Pancreas (tissue), 10 donors: ENCODE measurements at places on chromosomes 2 and 18.
A peak's percentile ranks its signal among the peaks of the same experiment; 100 is the strongest.

DNA sequence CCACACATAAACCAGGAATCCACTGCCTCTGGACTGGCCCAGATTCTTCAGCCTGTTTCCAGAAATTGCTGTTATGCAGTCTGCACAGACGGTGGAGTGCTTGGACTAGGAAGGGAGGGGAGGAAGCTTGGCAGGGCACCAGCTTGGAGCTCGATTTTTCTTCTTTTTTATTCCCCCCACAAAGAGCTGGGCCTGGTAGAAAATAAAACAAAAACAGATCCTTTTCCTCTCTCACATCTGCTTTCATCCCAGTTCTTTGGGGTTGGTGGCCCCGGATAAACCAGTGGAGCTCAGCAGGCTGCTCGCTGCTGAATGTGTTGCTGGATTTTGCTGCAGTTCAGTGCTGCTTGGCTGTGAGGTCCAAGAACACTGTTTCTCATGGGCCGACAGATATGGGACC is 16.0 kb downstream of the LRRTM1 start:
- no peak for DNase-seq

GRCh38 chr2:208228476-208228875 is 26.4 kb downstream of the IDH1 start:
- no peak for DNase-seq

DNA sequence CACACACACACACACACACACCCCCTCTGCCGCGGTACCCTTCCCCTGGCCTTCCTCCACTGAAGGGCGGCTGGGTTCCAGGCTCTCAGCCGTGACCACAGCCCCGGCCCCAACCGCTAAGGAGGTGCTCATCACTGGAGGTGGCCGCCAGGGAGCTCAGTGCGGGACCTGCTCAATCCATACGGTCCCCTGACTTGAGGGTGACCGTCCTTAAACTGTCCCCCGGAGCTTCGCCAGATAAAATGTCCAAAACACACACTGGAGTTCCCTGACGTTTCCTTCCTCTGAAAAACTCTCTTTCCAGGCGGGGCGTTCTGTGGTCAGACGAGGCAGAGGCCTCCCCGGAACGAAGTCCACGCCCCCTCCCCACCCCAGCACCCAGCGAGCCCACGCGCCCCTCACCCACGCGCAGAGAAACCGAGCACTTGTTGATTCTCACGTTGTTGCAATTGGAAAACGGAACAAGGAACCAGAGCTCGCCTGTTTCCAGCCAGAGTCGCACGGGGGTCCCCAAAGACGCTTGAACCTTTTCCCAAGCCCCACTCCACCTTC is 1.4 kb downstream of the MBP start:
- peak; percentile 66 for DNase-seq

- no peak for DNase-seq
Measured at GRCh38 chr2:59233920-59234319, 992.8 kb upstream of the FANCL start.

DNA sequence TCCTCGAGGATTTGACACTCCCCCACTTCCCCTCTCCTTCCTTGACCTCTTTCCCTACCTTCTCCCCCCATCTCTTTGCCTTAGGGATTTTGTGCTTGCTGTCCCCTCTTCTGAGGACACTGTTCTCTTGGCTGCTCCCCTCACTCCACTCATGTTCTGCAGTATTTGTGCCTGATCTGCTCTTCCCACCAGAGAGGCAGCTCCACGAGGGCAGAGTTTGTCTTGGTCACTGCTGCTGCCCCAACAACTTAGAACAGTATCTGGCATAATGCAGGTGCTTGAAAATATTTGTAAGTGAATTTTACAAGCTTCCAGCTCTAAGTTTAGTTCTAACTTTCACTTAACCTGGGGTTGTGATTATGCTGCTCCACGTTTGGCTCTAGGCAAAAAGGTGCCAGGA is 10.0 kb upstream of the WIPF1 start:
- DNase-seq, result no peak

DNA sequence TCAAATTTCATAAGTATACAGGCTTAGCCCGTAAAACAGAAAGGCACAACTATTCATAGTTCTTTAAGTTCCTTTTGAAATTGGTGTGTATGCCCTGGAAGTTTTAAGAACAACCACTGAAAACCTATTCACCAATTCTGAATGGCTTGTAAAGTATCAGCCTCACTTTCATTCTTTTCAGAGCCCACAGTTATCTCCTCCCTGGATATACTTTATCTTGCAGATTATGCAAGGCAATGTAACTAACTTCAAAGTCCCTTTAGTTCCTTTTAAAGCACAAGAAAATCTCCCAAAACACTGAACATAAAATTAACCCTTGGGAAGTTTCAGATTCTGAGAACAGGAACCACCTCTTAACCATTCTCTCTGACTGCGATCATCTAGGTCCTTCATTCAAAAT is 1.1 kb downstream of the STRN start:
- DNase-seq, result no peak

GRCh38 chr2:237723602-237724001 is 75.0 kb upstream of the RBM44 start:
- no peak for DNase-seq

DNA sequence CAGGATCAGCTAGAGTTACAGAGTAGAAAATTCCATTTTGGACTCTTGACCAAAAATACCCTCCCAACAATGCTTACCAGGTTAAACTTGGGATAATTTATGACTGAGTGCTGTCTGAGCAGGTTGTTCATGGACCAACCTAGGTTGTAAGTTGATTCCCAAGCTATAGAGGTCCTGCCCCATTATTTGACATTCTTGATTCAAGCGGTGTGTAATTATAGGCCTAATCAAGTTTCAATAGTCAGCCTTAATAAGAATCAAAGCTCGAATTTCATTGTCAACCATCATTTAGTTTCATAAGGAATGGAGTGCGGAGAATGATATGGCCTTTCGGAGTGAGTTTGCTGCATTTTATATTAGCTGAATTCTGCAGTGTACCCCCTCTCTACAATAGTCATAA is 152.8 kb upstream of the FIGN start:
- no peak for DNase-seq

DNA sequence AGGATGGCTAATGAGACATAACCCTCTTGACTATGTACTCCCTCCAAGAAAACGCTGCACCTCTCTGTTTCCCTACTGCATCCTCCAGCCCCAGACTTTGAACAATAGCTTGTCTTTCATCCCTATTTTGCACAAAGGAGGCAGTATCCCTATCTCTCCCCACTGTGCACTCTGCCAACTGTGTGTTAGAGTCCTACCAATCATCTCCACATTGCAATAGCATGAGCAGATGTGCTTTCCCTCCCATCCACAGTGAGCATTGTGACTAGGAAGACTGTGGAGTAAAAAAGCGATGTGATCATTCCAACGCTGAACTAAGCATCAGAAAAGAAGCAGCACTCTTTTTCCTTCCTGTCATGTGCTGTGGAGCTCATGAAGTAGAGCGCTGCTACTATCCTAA is 206.3 kb upstream of the GULP1 start:
- no peak for DNase-seq

DNA sequence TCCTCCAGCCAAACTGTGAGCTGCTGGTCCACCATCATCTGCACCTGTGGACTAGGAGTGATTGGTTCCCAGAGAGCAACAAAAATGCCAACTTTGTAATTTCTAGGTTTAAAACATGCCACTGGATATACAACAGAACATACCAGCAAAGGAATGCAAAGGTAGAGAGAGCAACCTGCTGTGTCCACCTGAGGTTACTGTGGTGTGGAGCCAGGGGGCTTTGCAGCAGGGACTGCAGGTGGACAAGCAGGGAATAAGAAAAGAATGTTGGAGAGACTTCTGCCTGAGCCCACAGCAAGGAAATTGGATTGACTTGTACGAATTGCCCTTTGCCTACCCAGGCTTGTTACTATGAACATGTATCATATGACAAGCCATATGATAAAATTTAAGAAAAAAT is 345.2 kb upstream of the SPHKAP start:
- DNase-seq, result no peak

GRCh38 chr2:68742626-68743415 is 8.2 kb downstream of the ARHGAP25 start:
- DNase-seq, result no peak

- DNase-seq, result no peak
Measured at GRCh38 chr2:215487002-215487372, 51.1 kb upstream of the FN1 start.

DNA sequence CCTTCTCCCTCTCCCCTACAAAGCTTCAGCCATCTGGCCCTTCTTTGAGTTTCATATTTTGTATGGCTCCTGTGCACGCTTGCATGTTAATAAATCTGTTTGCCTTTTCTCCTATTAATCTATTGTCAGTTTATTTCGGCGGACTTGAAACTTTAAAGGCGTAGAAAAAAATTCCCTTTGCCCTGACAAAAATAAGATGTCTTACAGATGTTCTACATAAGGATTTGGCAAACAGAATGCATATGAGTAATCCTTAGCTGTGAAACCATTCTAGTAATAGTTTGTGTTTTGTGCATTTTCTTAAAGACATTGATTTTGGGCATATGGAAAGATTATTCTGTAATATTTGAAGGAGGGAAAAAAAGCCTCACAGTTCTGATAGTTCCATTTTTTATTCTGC is 15.0 kb upstream of the BMPR2 start:
- DNase-seq, result no peak

- no peak for DNase-seq
Measured at GRCh38 chr2:28653892-28654662, 97.6 kb upstream of the PPP1CB start.

- no peak for DNase-seq
Measured at GRCh38 chr2:208541461-208541988, 134.9 kb downstream of the PTH2R start.

- no peak for DNase-seq
Measured at GRCh38 chr2:83784947-83785346, 674.1 kb downstream of the SUCLG1 start.

- DNase-seq, result no peak
Measured at GRCh38 chr18:3447068-3447894, 2.7 kb upstream of the TGIF1 start.

DNA sequence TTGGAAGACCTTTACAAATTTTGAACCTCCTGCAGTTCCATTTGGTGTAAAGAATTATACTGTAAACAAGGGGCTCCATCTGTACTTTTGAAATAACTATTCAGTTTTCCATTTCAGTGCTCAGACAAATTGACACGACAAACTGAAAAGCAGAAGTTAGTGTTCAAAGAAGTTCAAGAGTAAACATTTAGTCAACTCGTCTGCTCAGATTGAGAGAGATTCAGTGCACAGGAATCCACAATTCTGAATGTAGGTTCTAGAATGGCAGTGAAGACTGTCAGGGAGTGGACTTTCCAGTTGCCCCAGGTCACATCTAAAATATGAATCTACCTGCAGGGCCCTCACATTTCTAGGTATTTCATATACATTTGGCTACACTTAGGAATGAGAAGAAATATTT is 322.3 kb upstream of the TCF4 start:
- DNase-seq, result no peak

DNA sequence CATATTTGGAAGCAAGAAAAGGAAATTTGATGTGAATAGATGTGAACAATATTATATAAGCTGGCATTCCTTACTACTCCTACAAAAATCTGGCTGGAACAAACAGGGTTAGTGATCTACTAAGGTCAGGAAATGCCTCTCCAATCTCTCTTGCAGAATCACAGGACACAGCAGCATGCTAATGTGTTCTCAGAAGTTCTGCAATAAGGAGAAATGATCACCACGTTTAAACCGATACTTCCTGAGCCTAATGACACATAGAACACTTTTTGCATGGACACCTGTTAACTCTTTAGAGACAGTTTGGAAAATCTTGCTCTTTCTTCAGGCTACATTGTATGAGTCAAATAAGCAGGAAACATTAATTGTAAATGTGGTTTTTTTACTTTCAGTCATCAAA is 89.6 kb upstream of the MAP3K20 start:
- no peak for DNase-seq

- DNase-seq, result no peak
Measured at GRCh38 chr2:100902817-100903405, 83.0 kb downstream of the NPAS2 start.

DNA sequence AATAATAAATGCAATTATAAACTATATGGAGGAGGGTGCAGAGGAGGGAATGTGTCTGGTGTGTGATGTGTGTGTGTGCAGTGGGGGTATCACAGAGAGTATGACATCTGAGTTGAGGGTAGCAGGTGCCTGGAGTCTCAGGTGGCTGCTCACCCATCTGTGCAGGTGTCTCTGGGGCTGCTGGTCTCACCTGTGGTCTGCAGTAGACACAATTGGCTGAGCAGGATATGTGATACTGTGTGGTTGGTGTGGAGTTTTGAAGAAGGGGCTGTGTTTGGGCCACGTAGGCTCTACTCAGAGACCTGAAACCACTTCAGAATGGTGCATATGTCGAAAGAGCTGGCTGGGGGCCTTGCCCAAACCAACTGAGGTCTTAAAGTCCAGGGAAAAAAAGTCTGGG is 17.0 kb downstream of the FABP1 start:
- DNase-seq, result no peak

DNA sequence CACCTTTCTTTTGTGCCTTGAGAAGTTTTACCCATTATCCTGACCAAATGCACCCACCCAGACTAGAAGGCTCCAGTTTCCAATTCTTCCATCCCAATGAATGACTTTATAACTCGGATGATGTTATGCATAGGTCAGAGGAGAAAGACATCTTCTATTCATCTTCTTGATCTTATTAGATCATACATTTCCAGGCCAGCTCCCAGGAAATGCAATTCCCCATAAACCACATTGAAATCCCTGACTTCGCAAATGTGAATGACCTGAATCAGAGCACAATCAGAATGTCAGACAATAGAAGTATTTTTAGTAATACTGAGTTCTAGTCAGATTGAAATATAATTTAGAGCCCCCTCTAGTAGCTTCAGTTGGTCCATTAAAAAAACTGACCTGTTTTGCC is 62.9 kb downstream of the NYAP2 start:
- DNase-seq, result no peak

DNA sequence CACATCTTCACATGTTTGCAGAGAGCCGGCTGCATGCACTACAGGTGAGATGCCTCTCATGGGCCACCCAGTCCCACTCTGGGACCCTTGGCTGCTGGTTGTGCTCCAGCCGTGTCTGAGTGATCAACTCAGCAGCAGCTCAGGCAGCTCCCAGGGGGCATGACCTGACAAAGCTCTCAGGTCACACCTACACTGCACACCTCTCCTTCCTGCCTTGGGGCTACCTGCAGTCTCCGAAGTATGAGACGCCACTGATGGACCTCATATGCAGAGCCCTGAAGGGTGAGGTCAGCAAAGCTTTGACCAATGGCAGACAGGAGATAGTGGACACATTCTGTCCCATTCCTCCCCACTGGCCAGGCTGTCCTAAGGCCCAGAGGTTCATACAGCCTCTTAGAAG is 51.4 kb downstream of the LBH start:
- no peak for DNase-seq

- no peak for DNase-seq
Measured at GRCh38 chr18:36075862-36076587, 8.7 kb upstream of the RPRD1A start.

- DNase-seq, result peak; percentile 4
Measured at GRCh38 chr18:79397247-79397829, 1.6 kb downstream of the NFATC1 start.

- DNase-seq, result no peak
Measured at GRCh38 chr2:219230059-219230540, 494 bp downstream of the ANKZF1 start.

DNA sequence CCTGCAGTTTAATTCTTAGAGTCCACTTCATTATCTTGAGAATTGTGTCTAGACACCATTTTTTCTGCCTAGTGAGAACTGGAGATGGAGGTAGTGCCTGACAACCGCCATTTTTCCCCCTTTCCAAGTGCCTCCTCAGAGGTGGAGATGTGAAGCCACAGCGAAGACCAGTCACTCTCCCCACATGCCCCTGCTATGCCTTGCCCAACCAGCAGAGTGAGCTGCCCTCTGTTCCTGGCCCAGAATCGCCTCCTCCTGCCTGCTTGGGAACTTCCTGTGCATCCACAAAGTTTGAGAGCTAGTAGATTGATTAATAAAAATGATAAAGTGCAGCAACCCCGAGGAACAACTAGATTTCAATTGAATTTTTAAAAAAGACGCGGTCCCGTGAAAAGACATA is 123.3 kb downstream of the CLIP4 start:
- no peak for DNase-seq
